Stomach (tissue), 19 donors: ENCODE measurements at places on chromosomes 16 and 17. TPM values are rescaled to one million over a fixed set of nuclear protein-coding genes. Genes with fewer than 3 reads are reported as not detected.

DNA sequence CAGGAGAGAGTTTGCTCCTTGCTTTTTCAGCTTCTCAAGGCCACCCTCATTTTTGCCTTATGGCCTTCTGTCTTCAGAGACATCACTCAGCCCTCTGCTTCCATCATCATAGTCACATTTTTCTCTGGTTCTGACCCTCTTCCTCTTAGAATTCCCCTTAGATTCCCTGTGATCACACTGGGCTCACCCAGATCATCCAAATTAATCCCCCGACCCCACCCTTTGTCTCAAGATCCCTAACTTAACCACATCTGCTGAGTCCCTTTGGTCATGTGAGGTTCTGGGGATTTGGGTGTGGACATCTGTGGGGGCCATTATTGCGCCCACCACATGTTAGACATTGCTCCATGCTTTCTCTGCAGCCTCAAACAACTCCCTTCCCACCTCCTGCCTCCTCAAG, 323.4 kb downstream of the CPPED1 start:
- H3K4me3 ChIP-seq = no peak overlapping the region
- no peaks in the 10 kb centered on the region for H3K36me3 ChIP-seq
- H3K4me1 ChIP-seq = no peaks in the 10 kb centered on the region
- H3K27me3 ChIP-seq = no peaks in the 10 kb centered on the region
- no peak for DNase-seq
- no peak overlapping the region for H3K27ac ChIP-seq

DNA sequence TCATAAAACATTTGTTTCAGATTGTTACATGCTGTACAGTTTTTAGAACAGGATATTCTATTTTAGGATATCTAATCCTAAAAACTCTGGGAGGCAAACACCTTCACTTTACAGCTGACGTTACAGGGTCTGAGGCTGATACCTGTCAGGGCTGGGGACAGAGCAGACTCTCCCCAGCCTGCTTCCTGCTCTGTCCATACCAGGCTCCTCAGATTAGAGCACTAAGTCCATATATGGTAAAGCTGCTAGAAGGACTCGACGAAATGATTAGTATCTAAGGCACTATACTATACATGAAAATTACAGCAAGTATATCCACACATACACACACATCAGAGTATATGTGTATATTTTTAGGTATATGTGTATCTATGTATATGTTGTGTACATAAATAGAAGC, 125.2 kb downstream of the ZFHX3 start:
- peaks cover 14% of the 10 kb centered on the region for H3K4me1 ChIP-seq
- no peak overlapping the region for H3K4me3 ChIP-seq
- no peaks in the 10 kb centered on the region for H3K27me3 ChIP-seq
- no peaks in the 10 kb centered on the region for H3K36me3 ChIP-seq
- no peak overlapping the region for H3K27ac ChIP-seq

GRCh38 chr17:39538866-39539265, 68.9 kb downstream of the NEUROD2 start:
- H3K27ac ChIP-seq = no peak overlapping the region
- no peaks in the 10 kb centered on the region for H3K36me3 ChIP-seq
- H3K4me1 ChIP-seq = no peaks in the 10 kb centered on the region
- H3K27me3 ChIP-seq = no peaks in the 10 kb centered on the region
- no peak overlapping the region for H3K4me3 ChIP-seq
- DNase-seq = no peak

DNA sequence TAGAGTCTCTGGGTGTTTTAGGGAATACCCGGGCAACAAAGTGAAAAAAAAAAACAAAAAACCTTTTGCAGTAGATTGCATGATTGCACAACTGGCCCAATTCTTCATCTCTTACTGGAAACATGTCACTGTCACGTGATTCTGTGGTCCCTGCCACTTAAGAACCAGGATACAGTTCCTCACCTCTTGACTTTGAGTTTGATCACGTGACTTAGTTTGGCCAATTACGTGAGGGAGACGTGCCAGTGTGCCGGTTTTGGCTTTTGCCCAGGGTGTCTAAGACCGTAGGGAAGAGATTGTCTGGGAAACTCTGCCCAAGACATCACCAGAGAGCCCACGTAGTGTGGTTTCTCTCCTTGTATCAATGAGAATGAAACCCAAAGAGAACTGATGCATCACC, 88.7 kb downstream of the GRIN2A start:
- no peaks in the 10 kb centered on the region for H3K36me3 ChIP-seq
- DNase-seq = no peak
- H3K4me3 ChIP-seq = no peak overlapping the region
- no peaks in the 10 kb centered on the region for H3K27me3 ChIP-seq
- no peaks in the 10 kb centered on the region for H3K4me1 ChIP-seq

- H3K4me3 ChIP-seq = no peak overlapping the region
- no peak overlapping the region for H3K27ac ChIP-seq
- DNase-seq = no peak
- no peaks in the 10 kb centered on the region for H3K27me3 ChIP-seq
Measured at GRCh38 chr16:12406158-12406557, 397.5 kb downstream of the CPPED1 start.

DNA sequence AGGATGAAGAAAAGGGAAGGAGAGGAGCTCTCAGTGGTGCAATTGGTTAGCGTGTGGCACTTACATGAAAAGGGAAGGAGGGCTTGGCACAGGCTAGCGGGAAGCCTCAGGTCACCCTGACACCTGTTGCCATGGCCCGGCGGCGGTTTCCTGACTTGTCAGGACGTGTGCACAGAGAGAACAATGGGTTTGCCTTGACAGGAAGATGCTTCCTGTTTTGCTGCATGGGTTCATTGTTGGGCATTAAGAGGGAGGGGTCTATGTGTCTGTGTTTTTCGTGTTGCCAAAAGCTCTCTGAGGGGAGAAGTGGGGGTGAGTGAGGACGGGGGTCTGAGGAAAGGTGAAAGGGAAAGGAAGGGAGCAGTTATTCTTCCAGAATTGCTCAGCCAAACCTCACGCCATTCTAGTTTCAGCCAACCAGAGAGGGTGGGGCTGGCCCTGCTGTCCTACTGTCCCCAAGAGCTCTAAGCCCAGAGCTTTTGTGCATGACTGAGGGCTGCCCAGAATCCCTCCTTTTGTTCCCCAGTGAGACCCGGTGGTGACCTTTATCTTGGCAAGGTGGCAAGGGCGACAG, 17.1 kb upstream of the CCR7 start:
- no peaks in the 10 kb centered on the region for H3K4me1 ChIP-seq
- no peak overlapping the region for H3K4me3 ChIP-seq
- DNase-seq = peak; percentile 59

- peak overlapping the region; percentile 82 for H3K4me3 ChIP-seq
- no peaks in the 10 kb centered on the region for H3K27me3 ChIP-seq
- H3K27ac ChIP-seq = peak overlapping the region; percentile 96
- peaks cover 8% of the 10 kb centered on the region for H3K36me3 ChIP-seq
- H3K4me1 ChIP-seq = peaks cover 86% of the 10 kb centered on the region
- DNase-seq = no peak
Measured at GRCh38 chr16:19115148-19116021, 1.6 kb downstream of the ITPRIPL2 start.

DNA sequence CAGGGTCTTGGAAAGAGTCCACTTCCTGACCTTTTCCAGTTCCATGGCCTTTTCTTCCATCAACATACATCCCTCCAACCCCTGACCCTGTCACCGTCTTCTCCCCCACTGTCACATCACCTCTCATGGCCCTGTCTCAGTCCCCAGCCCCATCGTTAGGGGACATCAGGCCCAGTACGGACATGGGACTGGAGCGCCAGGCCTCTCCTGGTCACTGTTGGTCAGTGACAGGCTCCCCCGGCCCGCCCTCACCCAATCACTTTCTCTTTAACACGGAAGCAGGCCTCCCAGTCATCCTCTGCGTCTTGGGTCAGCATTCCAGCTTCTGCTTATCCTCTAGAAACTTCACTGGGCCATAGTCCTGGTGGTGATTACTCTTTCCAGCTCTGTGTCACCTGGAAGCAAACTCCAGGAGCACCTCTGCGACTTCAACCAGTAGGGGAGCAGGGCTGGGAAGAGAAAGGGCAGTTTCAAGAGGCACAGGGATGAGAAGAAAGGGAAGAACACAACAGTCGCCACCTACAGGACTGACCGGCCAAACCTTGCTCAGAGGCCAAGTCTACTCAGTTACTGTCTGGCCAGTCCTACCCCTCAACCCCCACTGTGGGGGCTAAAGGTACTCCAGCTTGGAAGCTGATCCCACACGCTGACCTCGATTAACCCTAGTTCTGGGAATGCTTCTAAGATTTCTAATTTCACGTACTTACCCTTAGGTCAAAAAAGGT, 15.9 kb upstream of the ICAM2 start:
- H3K4me3 ChIP-seq = no peak overlapping the region
- no peaks in the 10 kb centered on the region for H3K4me1 ChIP-seq
- H3K27ac ChIP-seq = no peak overlapping the region
- H3K36me3 ChIP-seq = peaks cover 7% of the 10 kb centered on the region
- no peaks in the 10 kb centered on the region for H3K27me3 ChIP-seq

DNA sequence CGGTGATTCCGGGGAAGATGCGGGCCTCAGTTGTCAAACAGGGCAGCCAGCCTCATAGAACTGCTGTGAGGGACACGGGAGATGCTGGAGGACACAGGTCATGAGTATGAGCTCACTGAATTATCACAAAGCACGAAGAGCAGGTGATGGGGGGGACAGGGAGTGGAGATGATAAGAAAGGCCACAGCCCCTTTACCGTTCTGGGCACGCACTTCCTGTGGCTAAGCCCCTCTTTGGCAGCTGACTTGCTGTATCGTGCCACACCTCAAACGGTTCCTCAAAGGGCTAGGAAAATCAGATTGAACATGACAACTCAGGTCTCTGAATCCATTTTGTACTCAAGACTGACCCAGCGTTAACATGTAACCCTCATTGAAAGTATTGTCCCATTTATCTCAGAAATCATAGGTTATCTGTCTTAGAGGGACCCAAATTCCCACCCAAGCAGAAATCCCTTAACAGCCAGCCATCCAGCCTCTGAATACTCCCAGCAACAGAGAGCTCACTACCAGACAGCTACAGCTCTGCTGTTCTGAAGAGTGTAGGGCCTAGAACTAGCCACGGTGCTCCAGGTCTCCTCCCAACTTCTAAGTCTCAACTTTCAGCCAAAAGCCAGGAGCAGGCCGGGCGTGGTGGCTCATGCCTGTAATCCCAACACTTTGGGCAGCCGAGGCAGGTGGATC, 5.0 kb upstream of the SRL start:
- no peaks in the 10 kb centered on the region for H3K27me3 ChIP-seq
- H3K27ac ChIP-seq = no peak overlapping the region
- H3K36me3 ChIP-seq = no peaks in the 10 kb centered on the region

Gene IRX3
- total RNA-seq = 1.7 TPM

DNA sequence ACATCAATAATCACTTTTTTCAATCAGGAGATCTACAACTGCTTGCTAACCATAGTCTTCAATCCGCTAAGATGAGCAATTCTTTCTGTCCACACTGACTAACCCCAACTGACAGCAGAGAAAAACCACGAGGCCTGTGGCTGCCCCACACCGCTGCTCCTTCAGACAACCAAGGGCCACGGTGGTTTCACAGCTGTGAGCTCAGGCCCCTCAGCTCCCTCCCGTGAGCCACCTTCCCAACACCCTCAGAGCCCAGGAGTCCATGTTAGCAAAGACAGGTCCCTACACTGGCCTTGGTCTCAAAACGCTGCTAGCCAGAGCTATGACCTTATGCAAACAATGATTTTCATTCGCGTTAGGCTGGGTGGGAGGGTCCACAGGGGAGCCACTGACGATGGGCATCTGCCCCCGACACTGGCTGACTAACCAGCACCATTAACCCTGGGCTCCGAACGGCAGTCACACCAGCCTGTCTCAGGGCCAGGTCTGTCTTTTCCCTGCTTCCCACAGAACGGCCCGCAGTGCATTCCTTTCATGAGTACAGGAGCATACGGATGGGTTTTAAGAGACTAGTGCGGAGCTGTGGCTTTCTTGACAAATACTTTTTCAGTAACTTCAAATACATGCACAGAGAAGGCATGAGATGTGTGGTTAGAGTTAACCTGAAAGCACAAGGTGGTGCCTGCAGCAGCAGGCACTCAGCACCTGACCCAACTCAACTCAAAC, 67.3 kb downstream of the ANKRD11 start:
- H3K4me3 ChIP-seq = no peak overlapping the region
- no peaks in the 10 kb centered on the region for H3K36me3 ChIP-seq
- H3K4me1 ChIP-seq = peaks cover 30% of the 10 kb centered on the region
- no peaks in the 10 kb centered on the region for H3K27me3 ChIP-seq
